ENCODE measurements at places on chromosomes 5 and 9.

GRCh38 chr9:3277200-3277599 lies 248.6 kb downstream of the RFX3 start:
- ATAC-seq, result no peak

DNA sequence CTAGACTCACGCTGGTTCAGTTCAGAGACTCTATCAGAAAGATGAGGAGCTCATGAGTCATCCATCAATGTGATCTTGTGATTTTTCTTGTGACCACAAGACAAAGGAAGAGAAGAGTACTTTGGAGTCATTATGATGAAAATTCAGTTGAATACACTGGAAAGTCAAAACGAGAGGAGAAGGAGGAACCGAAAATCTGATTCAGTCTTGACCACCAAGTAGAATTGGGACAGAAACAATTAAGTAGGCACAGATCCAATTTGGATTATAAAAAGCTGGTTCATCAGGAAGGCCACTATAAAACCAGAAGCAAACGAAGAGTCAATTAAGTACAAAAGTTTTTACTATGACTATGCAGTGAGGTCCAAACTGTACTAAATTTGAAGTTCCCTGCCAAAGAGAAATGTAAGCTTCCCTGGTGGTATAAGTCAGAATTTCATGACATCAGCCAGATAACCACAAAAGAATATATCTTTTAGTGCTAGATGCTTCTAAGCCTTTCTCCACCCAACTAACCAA lies 90.9 kb downstream of the THBS4 start:
- ATAC-seq, result peak; percentile 90

- no peak for ATAC-seq
Measured at GRCh38 chr5:141917760-141918159, 5.9 kb upstream of the DELE1 start.

DNA sequence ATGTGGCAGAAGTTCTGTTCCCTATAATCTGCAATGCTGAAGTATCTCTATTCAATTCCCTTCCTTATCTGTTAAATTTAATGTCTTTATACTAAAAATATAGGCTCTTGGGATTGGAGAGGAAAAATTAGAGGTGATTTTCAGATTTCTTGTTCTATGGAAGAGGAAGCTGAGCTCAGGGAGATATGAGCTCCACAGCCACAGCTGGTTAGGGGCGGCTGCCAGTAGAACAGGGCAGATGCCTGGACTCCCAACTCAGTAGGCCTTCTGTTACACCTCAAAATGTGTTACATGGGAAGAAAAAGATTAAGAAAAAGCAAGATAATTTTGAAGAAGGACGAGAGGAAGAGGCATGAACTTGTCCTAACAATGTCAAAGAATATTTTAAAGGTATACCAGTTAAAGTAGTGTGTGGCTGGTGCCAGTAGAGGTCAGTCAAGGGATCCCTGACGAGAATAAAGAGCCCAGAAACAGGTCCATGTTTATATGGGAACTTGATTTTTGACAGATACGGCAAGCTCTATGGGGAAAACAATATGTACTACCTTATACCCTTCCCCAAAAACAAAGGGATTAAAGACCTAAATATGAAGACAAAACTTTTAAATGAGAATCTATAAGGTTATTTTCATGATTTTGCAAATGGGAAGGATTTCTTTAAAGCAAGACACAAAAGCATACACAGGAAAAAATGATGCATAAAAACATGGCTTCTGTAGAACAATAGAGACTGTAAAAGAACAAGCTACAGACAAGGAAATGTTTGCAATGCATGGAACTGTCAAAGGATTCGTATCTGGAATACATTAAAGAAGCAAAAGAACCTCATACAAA lies 28.7 kb downstream of the DNAJC21 start:
- no peak for ATAC-seq
